ENCODE measurements at places on chromosomes 7 and 10.

GRCh38 chr10:31836569-31837406, 91.8 kb downstream of the ARHGAP12 start:
- no peak for DNase-seq

DNA sequence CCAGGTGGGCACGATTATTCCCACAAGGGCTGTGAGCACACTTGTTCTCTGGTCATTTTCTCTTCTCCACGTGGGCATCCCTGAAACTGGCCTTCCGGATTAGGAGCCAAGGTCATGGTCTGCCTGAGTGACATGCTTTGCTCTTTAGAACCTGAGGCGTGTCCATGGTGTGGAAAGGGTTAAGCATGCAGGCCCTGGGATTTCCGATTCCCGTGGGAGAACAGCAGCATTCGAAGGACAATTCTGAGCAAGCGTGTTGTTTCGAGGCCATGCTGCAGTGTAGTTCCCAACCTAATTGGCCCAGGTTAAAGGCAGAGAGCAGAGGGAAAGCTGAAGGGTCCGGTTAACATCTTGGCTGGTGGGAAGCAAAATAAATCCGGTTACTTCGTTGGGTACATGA, 245.9 kb downstream of the SKAP2 start:
- no peak for DNase-seq

DNA sequence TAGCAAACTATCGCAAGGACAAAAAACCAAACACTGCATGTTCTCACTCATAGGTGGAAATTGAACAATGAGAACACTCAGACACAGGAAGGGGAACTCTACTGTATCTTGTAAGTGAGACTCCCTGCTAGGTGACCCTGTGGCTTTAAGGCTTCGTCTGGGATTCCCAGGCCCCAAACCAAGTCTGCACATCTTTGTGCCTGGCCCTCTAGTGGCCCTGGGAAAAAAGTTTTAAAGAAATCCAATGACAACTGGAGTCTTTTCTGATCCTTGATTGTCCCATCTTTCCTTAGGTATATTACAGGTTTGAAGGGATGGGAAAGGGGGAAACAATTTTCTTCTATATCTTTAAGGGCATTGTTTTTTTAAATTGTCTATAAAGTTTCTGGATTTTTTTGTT, 10.6 kb upstream of the LIPM start:
- no peak for DNase-seq

DNA sequence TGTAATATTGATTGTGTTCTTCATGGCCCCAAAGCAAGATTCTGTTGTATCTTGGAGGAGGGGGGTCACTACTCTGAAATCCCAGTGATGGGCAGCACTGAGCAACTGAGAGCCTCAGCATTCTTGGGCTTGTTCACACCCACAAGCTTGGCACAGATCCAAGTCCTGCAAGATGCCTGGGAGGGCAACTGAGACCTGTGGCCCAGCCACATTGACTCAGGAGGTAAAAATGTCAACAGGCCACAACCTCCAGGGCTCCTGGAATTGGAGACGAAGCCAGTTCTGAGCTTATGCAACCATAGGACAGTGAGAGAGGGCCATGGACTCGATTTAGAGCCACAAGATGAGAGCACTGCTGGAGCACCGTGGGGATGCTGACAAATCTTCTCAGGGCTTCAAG, 3.1 kb upstream of the DOCK1 start:
- DNase-seq: no peak

- no peak for DNase-seq
Measured at GRCh38 chr7:130529417-130529816, 37.5 kb downstream of the MEST start.

DNA sequence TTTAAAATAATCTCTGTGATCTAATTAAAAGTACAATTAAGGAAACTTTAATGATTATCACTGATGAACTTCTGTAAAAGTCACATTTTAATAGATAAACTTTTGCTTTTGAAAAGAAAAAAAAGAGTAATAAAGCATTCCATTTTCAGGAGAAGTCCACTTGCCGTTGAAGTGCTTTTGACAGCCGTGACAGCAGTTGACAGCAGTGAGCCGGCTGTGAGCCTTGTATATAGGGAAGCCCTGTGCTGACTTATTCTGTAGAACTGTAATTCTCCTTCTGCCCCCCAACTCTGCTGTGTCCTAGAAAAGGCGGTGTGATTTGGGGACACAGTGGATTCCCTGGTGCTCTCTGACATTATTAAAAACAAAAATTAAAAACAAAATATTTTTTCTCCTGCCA, 78.0 kb downstream of the POM121L12 start:
- no peak for DNase-seq

DNA sequence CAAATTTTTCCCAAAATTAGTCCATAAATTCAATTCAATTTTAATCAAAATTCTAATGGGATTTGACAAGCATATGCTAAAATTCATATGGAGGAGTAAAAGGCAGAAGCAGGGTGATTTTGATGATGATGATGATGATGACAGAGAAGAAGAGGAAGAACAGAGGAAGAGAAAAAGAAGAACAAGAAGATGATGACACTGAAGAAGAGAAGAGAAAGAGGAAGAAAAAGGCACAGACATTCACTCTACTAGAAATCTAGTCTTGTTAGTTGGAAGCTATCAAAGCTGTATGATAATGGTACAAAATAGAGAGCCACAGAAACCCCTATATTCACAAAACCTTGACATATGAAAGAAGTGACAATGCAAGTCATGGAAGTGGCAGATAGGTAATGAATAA, 157.9 kb downstream of the ELMO1 start:
- no peak for DNase-seq

- no peak for DNase-seq
Measured at GRCh38 chr10:20396205-20396604, 500.9 kb downstream of the NEBL start.

GRCh38 chr10:76397181-76398042, 966.0 kb downstream of the LRMDA start:
- DNase-seq: no peak

- DNase-seq: no peak
Measured at GRCh38 chr10:17510242-17510908, 56.0 kb upstream of the ST8SIA6 start.

DNA sequence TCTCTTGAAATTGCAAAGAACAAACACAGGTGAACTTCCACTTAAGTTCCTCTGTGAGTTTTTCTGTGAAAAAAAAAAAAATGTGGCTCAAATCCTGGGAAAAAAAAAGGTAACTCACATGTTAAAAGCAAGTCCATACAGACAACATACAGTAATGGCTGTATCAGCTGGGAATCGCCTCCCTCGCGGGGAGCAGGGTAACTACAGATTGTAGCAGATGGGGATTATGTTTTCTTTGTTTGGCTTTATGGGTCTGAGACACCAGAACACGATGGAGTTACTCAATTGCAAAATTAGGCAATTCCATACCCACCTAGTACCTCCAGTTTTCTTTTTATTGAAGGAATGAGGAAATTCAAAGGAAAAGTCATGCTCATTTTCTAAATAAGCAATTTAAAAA, 42.3 kb downstream of the FEZF1 start:
- DNase-seq: no peak

DNA sequence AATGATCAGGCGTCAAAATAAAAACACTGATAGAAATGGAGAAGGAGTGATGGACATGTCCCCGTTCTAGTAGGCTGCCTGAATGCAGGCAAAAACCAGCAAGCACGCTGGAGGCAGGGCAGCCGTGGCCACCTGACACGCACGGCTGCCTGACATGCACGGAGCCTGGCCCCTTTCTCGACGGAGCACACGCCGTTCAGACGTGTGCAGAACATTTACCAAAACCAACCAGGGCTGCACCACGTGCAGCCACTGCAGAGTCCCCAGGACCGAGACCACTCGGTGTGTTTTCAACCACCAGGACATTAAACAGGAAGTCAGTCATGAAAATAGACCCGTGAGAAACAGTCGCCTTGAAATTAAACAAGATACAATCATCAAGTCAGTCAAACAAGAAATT, 61.9 kb upstream of the NKX6-2 start:
- DNase-seq: no peak

GRCh38 chr7:77537778-77538280, 734 bp downstream of the PTPN12 start:
- DNase-seq: peak; percentile 11
